ENCODE measurements at places on chromosomes 2 and 18. TPM values are rescaled to one million over a fixed set of nuclear protein-coding genes. Genes with fewer than 3 reads are reported as not detected.

The GALNT5 gene
- total RNA-seq, result not detected

The NAT8 gene
- not detected for total RNA-seq

The TMEM198 gene
- 6.6 TPM for total RNA-seq

The RAX gene
- not detected for total RNA-seq

The CXCR2 gene
- total RNA-seq, result not detected

The IL36B gene
- total RNA-seq, result not detected

The NDC80 gene
- total RNA-seq, result 115 TPM
